Activated CD4-positive, alpha-beta memory T cell treated with anti-CD3 and anti-CD28 coated beads, Interleukin-2, amount 10 ng/mL, durations not matched to agents 7 days and 5 days (primary cell): ENCODE measurements at places on chromosomes 13 and 19. TPM values are rescaled to one million over a fixed set of nuclear protein-coding genes. Genes with fewer than 3 reads are reported as not detected.

GRCh38 chr13:71513411-71514033 is 353.5 kb downstream of the DACH1 start:
- no peak for DNase-seq
- H3K36me3 ChIP-seq: no peaks in the 10 kb centered on the region
- H3K27ac ChIP-seq: no peak overlapping the region
- no peak overlapping the region for H3K4me3 ChIP-seq
- H3K4me1 ChIP-seq: no peaks in the 10 kb centered on the region
- H3K27me3 ChIP-seq: no peaks in the 10 kb centered on the region

DNA sequence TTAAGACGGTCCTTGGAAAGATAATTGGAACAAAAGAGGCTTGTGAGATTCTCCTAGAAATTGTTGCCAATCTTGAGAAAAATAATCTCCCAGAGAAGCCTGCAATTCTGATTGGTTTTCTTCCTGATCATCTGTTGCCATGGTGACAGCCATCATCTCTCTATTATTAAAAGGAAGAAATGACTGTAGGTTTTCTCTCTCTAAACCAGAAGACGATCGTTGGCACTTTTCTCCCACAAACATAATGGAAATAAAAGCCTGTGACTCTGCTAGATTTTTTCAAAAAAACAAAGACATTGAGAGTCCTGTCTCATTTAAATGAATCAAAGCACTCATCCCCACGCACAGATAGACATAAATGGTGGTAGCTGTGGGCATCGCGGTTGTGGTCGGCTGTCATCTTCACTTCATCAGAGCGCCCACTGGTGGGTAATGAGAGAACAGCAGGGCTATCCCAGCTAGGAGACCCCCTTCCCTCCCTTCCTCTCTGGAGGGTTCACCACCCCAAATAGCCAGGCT is 21.7 kb upstream of the CALM3 start:
- DNase-seq: peak; percentile 37
- no peaks in the 10 kb centered on the region for H3K36me3 ChIP-seq
- H3K4me3 ChIP-seq: no peak overlapping the region

- no peaks in the 10 kb centered on the region for H3K4me1 ChIP-seq
- no peak overlapping the region for H3K27ac ChIP-seq
- no peaks in the 10 kb centered on the region for H3K36me3 ChIP-seq
- DNase-seq: no peak
- peaks cover 11% of the 10 kb centered on the region for H3K27me3 ChIP-seq
- H3K4me3 ChIP-seq: no peak overlapping the region
These were observed 142.8 kb downstream of the KLF5 start for GRCh38 chr13:73201626-73202025.

DNA sequence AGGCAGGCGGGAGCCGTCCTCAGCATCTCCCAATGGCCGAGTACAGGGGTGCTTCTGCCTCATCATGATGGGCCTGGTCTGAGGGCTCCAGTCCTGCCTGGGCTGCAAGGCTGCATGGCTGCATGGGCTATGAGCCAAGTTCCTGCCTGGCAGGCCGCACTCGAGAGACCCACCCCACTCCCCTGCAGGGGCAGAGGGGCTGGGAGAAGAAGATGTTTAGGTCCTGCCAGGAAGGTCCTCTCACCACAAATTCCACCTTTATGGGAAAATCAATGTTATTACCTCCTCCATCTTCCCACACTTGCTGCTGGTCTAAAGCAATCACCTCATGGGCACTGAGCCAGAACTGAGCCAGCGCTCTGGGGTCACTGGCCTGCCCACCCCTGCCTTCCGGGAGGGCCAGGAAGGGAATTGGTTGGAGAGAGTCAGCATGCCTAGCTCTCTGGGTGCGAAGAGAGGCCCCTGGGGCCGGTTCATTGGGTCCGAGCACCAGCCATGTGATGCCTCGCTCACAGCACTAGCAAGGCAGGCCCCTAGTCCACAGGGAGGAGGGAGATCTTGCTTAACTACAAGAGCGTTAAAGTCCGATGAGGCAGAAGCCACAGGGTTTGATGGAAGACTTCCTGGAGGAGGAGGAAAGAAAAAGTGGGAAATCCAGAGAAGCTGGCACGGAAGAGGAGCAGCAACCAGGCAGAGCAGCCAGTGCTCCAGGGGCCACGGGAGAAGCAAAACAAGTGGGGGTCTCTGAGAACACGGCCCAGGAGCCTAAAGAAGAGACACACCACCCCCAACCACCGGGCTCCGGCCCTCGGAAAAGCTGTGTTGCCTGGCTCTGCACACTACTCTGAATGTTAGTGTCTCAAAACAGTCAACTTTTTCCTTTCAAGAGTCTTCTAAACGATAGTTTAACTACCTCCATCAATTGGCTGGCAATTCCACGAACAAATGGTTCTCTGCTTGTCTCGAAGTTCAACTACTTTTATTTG is 63.1 kb downstream of the CEBPG start:
- H3K4me1 ChIP-seq: peaks cover 10% of the 10 kb centered on the region
- no peak overlapping the region for H3K27ac ChIP-seq
- H3K27me3 ChIP-seq: no peaks in the 10 kb centered on the region
- H3K4me3 ChIP-seq: no peak overlapping the region
- H3K36me3 ChIP-seq: no peaks in the 10 kb centered on the region

- H3K4me3 ChIP-seq: no peak overlapping the region
- no peaks in the 10 kb centered on the region for H3K27me3 ChIP-seq
- H3K4me1 ChIP-seq: no peaks in the 10 kb centered on the region
- H3K36me3 ChIP-seq: peaks cover 36% of the 10 kb centered on the region
- H3K27ac ChIP-seq: no peak overlapping the region
These were observed 20.8 kb downstream of the ANKRD10 start for GRCh38 chr13:110894086-110894485.

DNA sequence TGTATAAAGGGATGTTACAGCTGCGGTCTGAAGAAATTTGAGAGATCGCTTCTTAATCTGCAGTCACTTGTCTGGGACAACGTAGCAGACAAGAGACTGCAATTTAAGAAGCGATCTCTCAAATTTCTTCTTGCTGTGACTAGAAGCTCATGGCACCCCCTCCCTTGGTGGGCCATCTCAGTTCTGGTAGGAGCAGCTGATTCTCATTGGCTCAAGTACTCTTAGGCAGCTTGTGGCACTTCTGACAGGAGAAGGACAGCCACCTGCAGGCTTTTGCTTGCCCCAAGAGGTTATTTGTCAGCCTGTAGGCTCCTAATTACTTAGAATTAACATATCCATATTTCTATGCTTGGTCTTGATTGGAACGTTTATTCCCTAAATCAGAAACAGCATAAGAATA is 503.0 kb downstream of the DCT start:
- no peak for DNase-seq
- no peaks in the 10 kb centered on the region for H3K36me3 ChIP-seq
- no peaks in the 10 kb centered on the region for H3K4me1 ChIP-seq
- H3K27ac ChIP-seq: no peak overlapping the region
- no peaks in the 10 kb centered on the region for H3K27me3 ChIP-seq

- no peak for DNase-seq
- no peaks in the 10 kb centered on the region for H3K36me3 ChIP-seq
- H3K4me1 ChIP-seq: no peaks in the 10 kb centered on the region
- no peak overlapping the region for H3K27ac ChIP-seq
- no peak overlapping the region for H3K4me3 ChIP-seq
These were observed 17.7 kb upstream of the PTPRS start for GRCh38 chr19:5358173-5358800.

- no peaks in the 10 kb centered on the region for H3K4me1 ChIP-seq
- no peak for DNase-seq
- H3K27ac ChIP-seq: no peak overlapping the region
- no peaks in the 10 kb centered on the region for H3K36me3 ChIP-seq
- no peak overlapping the region for H3K4me3 ChIP-seq
These were observed 63.3 kb downstream of the MCF2L start for GRCh38 chr13:113032291-113032690.

- no peak overlapping the region for H3K27ac ChIP-seq
- H3K4me1 ChIP-seq: no peaks in the 10 kb centered on the region
- no peaks in the 10 kb centered on the region for H3K27me3 ChIP-seq
These were observed 33.4 kb upstream of the FRY start for GRCh38 chr13:31998131-31998530.

The MTUS2 gene
- not detected for total RNA-seq

The C13orf46 gene
- 2.9 TPM for total RNA-seq

The C13orf42 gene
- total RNA-seq: not detected

The LYPD5 gene
- total RNA-seq: 0.71 TPM
